T-cell (primary cell): ENCODE measurements at places on chromosomes 5 and 9. TPM values are rescaled to one million over a fixed set of nuclear protein-coding genes. Genes with fewer than 3 reads are reported as not detected.

GRCh38 chr9:72526901-72527800 is 5.7 kb downstream of the TMC1 start:
- H3K4me1 ChIP-seq: peaks cover 5% of the 10 kb centered on the region
- peak overlapping the region; percentile 84 for H3K27ac ChIP-seq
- peak; percentile 54 for DNase-seq
- H3K27me3 ChIP-seq: no peaks in the 10 kb centered on the region

DNA sequence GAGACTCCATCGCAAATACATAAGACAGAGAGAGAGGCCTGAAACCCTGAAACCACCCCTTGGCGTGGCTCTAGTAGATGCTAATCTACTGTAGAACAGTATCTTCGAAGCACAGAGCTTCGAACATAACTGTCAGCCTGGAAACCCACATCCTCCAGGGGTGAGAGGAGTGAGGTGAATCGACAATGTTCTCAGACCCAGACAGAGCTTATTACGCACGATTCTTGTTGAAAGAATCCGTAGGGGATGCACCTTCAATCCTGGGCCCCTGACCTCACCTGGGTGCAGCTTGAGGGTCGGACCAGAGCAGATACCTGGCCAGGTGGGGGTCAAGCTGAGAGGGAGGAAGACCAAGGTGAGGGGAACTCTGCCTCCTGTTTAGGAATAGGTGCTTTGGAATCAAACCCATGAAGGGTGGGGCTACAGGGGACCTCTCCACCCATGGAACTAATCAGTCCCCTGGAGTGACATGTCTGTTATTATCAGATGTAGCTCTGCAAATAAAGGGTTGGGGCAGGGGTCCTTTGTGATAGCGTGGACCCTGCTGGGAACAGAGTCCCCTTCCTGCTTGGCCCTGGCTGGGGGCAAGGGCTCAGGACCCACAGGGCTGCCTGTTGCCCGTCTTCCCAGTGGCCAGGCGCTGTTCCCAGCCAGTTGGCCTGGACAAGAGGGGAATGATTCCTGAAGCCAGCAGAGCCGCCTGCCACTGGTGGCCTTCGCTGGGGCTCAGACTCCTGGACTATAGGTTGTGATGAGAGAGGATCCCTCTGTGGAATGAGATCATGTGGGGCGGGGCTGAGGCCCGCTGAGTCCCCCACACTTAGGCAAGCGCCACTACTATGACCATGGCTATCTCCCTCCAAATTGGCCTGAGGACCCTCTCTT is 41.2 kb downstream of the DBH start:
- no peak overlapping the region for H3K4me3 ChIP-seq
- no peaks in the 10 kb centered on the region for H3K27me3 ChIP-seq
- H3K36me3 ChIP-seq: peaks cover 9% of the 10 kb centered on the region
- peak; percentile 79 for DNase-seq
- peaks cover 34% of the 10 kb centered on the region for H3K4me1 ChIP-seq
- peak overlapping the region; percentile 84 for H3K27ac ChIP-seq

The FOXE1 gene
- total RNA-seq: 0.06 TPM

GRCh38 chr5:169201597-169201996 is 99.3 kb downstream of the SLIT3 start:
- no peak overlapping the region for H3K4me3 ChIP-seq
- no peak for DNase-seq
- no peaks in the 10 kb centered on the region for H3K36me3 ChIP-seq
- no peaks in the 10 kb centered on the region for H3K4me1 ChIP-seq

- DNase-seq: no peak
- no peaks in the 10 kb centered on the region for H3K36me3 ChIP-seq
- no peak overlapping the region for H3K27ac ChIP-seq
- no peak overlapping the region for H3K4me3 ChIP-seq
- H3K4me1 ChIP-seq: no peaks in the 10 kb centered on the region
Measured at GRCh38 chr9:127175764-127176163, 53.3 kb upstream of the ANGPTL2 start.

The GDA gene
- not detected for total RNA-seq

The PTGES gene
- total RNA-seq: not detected

The FAM221B gene
- not detected for total RNA-seq

GRCh38 chr5:82019342-82020138 is 47.7 kb downstream of the ATG10 start:
- H3K27ac ChIP-seq: no peak overlapping the region
- H3K36me3 ChIP-seq: no peaks in the 10 kb centered on the region
- H3K27me3 ChIP-seq: no peaks in the 10 kb centered on the region

DNA sequence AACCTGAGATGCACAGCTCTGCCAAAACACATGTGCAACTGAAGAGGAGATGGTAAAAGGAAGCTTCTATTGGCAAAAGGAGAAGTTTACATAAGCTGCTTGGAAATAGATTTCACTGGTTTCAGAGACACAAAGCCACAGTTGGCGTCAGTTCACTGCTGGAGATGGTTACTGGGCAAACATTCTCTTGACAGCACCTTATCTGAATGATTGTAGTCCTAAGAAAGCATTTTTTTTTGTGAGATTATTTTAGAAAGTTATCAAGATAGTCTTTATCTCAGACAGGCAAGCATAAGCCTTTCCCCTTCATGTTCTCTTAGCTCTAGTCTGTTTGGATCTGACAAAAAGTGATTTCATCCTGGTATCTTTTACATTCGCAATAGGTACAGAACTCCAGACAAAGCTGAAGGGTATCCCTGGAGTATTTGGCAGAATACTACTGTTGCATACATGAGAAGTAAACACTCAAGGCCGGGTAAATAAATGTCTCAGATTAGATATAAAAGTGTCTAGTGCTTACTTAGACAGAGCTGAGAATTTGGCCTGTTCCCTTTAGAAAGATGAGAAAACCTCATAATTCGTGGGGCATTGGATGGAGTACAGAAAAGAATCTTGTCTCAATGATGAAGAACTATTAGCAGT is 1668.0 kb upstream of the NUDT12 start:
- H3K27me3 ChIP-seq: no peaks in the 10 kb centered on the region
- no peak for DNase-seq
- no peaks in the 10 kb centered on the region for H3K4me1 ChIP-seq
- no peaks in the 10 kb centered on the region for H3K36me3 ChIP-seq
- no peak overlapping the region for H3K4me3 ChIP-seq

DNA sequence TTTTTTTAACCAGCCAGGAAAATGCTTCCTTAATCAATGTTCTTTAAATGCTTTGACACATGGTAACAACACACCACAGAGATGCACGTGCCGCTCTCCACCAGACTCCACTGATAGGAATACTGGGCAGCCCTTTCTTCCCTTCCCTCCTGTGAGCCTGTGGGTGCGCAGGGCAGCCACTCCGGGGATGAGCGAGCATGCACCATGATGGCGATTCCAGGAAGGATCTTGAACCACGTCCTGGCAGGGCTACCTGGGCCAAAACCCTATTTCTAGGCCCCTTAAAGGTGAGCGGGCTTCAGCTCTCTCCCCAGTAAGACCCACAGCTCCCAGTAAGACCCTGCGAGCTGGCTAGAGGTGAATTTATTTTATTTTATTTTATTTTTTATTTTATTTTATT is 128.2 kb downstream of the MVB12B start:
- H3K36me3 ChIP-seq: no peaks in the 10 kb centered on the region
- no peak overlapping the region for H3K4me3 ChIP-seq
- peaks cover 8% of the 10 kb centered on the region for H3K4me1 ChIP-seq

The GPR21 gene
- total RNA-seq: 0.23 TPM

- peaks cover 2% of the 10 kb centered on the region for H3K27me3 ChIP-seq
- H3K27ac ChIP-seq: no peak overlapping the region
- H3K36me3 ChIP-seq: no peaks in the 10 kb centered on the region
Measured at GRCh38 chr5:2047341-2047927, 164.7 kb upstream of the IRX4 start.

The DDX4 gene
- not detected for total RNA-seq

GRCh38 chr5:90689064-90689463 is 130.5 kb downstream of the ADGRV1 start:
- no peak overlapping the region for H3K4me3 ChIP-seq
- no peaks in the 10 kb centered on the region for H3K4me1 ChIP-seq
- DNase-seq: no peak
- no peaks in the 10 kb centered on the region for H3K27me3 ChIP-seq

The UBQLN1 gene
- 141 TPM for total RNA-seq

The SPACA9 gene
- total RNA-seq: 1.4 TPM

DNA sequence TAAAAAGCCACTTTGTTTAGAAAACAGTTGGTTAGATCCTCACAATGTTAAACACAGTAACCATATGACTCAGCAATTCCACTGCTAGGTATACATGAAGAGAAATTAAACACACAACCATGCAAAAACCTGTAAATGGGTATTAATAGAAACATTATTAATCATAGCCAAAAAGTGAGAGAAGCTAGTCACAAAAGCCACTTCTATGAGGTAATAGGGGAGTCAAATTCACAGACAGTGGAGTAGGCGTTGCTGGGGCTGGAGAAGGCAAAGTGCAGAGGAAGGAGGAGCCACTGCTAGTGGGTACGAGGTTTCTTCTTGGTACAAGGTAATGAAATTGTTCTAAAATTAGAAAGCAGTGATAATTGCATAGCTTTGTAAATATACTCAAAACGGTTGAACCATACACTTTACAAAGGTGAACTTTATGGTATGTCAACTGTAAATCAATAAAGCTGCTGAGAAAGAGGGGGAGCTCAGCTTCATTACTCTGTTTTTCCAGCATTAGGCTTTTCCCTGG is 364.4 kb downstream of the GADD45G start:
- no peaks in the 10 kb centered on the region for H3K27me3 ChIP-seq
- no peaks in the 10 kb centered on the region for H3K36me3 ChIP-seq

GRCh38 chr9:133148199-133149129 is 15.2 kb downstream of the GBGT1 start:
- H3K4me1 ChIP-seq: peaks cover 14% of the 10 kb centered on the region
- DNase-seq: peak; percentile 54
- H3K27me3 ChIP-seq: no peaks in the 10 kb centered on the region
- peaks cover 2% of the 10 kb centered on the region for H3K36me3 ChIP-seq

GRCh38 chr9:71758277-71758676 is 10.0 kb downstream of the CEMIP2 start:
- H3K27me3 ChIP-seq: no peaks in the 10 kb centered on the region
- no peaks in the 10 kb centered on the region for H3K36me3 ChIP-seq
- H3K4me1 ChIP-seq: peaks cover 24% of the 10 kb centered on the region

GRCh38 chr5:61202213-61202612 is 39.9 kb upstream of the SMIM15 start:
- H3K27ac ChIP-seq: no peak overlapping the region
- no peak overlapping the region for H3K4me3 ChIP-seq
- H3K36me3 ChIP-seq: no peaks in the 10 kb centered on the region
- no peaks in the 10 kb centered on the region for H3K27me3 ChIP-seq
- DNase-seq: no peak

DNA sequence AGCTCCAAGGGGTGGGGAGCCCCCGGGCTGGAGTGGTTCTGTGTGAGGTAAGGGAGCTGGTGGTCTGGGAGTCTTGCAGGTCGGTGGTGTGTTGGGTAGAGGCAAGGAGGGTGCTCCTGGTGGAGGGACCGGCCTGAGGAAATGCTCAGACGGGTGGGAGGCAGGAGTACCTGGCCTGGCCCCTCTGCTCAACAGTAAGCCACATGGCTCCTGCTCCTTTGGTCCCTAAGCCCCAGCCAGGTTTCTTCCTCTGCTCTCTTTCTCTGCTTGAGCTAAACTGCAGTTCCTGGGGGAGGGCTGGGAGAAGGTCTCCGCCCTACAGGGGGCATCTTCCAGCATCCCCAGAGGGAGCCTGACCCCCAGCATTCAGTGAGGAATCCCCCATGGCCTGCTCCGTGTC is 17.2 kb downstream of the TSPAN17 start:
- H3K4me1 ChIP-seq: no peaks in the 10 kb centered on the region
- no peak overlapping the region for H3K27ac ChIP-seq
- DNase-seq: no peak

DNA sequence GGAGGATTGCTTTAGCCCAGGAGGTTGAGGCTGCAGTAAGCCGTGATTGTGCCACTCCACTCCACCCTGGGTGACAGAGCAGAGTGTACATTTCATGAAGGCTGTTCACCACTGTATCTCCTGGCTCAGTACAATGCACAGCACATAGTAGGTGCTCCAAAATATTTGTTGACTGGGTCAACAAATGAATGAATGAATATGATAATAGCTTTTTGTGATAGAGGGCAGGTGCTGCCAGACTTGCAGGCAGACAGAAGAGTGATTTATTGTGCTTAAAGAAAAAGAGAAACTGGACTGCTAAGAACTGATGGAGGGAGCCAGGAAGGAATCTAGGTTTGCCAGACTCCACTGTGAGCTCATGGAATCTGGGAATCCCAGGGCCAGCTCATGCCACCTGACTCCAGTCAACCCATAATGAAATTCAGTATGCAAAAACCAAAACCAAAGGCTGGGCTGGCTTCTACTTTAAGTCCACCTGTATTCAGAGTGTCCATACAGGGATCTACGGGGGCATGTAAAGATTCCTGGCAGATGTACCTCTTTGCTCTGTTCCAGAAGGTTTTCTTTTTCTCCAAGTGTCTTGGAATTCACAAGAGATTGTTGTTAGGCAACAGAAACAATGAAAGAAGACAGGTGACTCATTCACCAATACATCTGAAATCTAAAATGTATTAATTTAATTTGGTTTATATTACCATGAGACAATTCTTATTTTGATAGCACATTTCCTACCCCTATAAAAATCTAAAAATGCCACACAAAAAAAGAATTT is 15.5 kb upstream of the CTNNA1 start:
- H3K36me3 ChIP-seq: no peaks in the 10 kb centered on the region
- no peak for DNase-seq
- H3K27me3 ChIP-seq: peaks cover 12% of the 10 kb centered on the region
- H3K27ac ChIP-seq: no peak overlapping the region
- no peak overlapping the region for H3K4me3 ChIP-seq

The LCP2 gene
- total RNA-seq: 374 TPM

DNA sequence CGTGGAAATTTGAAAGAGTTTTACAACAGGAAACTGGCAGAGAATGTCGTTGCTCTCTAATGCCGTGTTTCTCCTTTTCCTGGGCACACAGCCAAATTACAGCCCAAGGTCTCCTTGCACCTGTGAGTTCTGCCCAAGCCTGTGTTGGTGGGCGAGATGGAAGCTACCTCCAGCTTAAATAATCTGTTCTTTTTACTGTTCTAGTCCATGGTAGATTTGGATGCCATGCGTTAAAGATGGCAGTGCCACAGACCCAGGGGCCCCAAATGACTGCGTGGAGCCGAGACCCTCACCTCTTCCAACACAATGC is 92.6 kb upstream of the IRX4 start:
- H3K4me1 ChIP-seq: no peaks in the 10 kb centered on the region
- no peak overlapping the region for H3K4me3 ChIP-seq
- no peaks in the 10 kb centered on the region for H3K36me3 ChIP-seq
- no peaks in the 10 kb centered on the region for H3K27me3 ChIP-seq
- H3K27ac ChIP-seq: no peak overlapping the region

GRCh38 chr9:112881331-112881730 is 9.3 kb downstream of the SLC46A2 start:
- no peaks in the 10 kb centered on the region for H3K36me3 ChIP-seq
- no peak overlapping the region for H3K4me3 ChIP-seq
- no peak for DNase-seq

The CTSV gene
- total RNA-seq: 0.23 TPM

The AK8 gene
- not detected for total RNA-seq

GRCh38 chr5:89595056-89595455 is 712.1 kb upstream of the MEF2C start:
- H3K36me3 ChIP-seq: no peaks in the 10 kb centered on the region
- no peaks in the 10 kb centered on the region for H3K27me3 ChIP-seq
- H3K4me3 ChIP-seq: no peak overlapping the region
- DNase-seq: no peak

The ANKH gene
- 167 TPM for total RNA-seq
